ENCODE measurements at places on chromosomes 3 and 15.
A peak's percentile ranks its signal among the peaks of the same experiment; 100 is the strongest.

- no peak for DNase-seq
Observed at GRCh38 chr3:126342991-126343648, 14.1 kb downstream of the KLF15 start.

- DNase-seq = no peak
Observed at GRCh38 chr3:195154793-195155535, 116.0 kb downstream of the XXYLT1 start.

DNA sequence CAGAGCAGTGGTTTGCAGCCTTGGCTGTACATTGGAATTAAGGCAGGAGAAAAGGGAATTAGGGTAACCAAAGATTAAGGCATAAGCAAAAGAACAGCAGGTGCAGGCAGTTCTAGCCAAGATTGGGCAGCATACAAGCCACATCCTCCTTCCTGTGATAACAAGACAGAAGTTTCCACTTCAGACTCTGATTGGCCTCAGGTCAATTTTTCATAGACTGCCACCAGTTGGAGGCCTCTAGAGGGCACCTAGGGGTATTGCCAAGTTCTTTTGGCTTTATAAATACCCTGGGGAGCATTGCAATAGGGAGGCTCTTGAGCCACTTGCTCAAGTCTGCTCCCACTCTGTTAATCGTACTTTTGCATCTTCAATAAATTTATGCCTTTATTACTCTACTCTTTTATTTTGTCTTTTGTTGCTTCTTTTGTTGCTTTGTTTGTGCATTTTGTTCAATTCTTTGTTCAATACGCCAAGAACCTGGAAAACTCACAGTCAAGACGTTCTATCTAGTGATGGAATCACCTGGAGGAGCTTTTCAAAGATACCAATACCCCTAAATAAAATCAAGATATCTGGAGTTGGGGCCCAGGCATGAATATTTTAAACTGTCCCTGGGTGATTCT is 32.2 kb upstream of the FMN1 start:
- DNase-seq = peak; percentile 86

- DNase-seq = no peak
Observed at GRCh38 chr15:63258658-63259057, 18.7 kb upstream of the APH1B start.

- DNase-seq = no peak
Observed at GRCh38 chr15:96409215-96410138, 79.0 kb downstream of the NR2F2 start.

- no peak for DNase-seq
Observed at GRCh38 chr3:124276133-124276532, 284.2 kb upstream of the ROPN1 start.

DNA sequence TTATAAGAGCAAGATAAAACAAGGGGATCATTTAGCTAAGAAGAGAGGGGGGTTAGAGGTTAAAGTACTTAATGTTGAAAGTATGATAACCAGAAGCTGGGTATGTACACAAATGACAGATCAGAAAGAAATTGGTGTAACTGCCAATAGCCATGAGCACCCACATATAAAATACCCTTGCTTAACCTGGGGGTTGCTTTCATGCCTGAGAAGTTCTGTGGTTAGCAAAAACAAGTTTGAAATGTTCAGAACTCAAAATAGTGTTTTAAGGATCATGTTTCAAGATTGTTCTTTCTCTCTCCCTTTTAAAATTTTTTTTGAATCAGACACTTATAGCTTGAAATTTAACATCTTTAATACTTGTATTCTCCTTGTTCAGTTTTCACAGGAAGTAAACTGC is 321.4 kb upstream of the GBE1 start:
- DNase-seq = no peak

- no peak for DNase-seq
Observed at GRCh38 chr15:58178668-58179067, 40.5 kb downstream of the AQP9 start.

DNA sequence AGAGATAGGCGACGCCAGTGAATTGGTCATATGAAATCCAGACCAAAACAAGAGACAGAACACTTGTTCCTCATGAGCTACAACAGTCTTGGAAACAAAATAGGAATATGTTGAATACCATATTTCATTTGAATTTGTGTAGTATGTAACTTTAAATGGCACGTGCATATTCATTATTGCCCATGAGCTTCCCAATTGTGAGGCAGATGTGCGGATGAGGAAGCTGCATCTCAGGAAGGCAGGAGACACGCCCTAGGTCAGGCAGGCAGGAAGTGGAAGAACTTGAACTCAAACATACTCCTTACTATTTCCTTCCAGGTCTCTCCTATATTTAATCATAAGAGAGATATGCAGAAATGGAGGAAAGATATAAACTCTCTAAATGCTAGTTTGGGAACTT is 106.8 kb upstream of the SLC2A2 start:
- no peak for DNase-seq

DNA sequence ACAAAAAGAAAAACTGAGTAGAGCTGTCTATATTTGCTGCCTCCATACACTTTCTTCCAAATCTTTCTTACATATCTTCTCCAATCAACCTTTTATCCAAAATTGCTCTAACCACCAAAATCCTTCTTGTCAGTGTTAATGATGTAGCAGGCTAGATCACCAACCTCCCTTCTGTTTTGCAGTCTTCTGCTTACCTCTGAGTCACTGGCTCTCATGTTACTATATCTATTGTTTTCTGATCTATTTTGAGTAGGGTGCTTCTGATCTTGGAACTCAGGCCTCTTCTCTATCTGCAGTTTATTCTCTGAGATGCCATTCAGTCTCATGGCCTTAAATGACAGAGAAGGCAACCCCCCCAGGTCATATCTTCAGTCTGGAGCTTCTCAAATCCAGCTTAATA is 26.3 kb upstream of the AADAC start:
- DNase-seq = no peak

GRCh38 chr3:127711021-127711695 is 38.4 kb downstream of the ABTB1 start:
- no peak for DNase-seq

DNA sequence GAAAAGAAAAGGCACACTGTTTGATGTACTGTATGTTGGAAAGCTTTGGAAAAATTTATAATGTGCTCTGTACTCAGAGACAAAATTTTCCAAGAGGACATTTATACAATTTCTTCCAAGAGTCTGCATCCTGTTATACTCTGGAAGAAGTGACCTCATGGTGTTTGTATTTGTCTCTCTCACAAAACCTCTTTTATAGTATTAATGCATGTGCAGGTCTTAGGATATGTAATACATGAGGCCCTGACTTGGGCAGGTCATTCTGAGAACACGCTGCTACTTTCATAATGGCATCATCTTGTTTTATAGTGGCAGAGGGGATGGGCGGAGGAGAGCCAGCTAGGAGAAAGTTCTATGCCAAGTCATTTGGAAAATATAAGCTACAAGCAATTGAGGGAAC is 72.0 kb upstream of the P3H2 start:
- DNase-seq = peak; percentile 14

DNA sequence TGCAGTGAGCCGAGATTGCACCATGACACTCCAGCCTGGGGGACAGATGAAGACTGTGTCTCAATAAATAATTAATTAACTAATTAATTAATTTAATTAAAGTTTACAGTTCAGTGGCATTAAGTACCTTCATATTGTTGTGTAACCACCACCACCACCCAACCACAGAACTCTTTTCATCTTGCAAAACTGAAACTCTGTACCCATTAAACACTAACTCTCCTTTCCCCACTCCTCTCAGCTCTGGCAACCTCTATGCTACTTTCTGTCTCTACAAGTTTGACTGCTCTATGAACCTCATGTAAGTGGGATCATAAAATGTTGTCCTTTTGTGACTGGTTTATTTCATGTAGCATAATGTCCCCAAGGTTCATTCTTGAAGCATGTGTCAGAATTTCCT is 259.3 kb upstream of the MDFIC2 start:
- no peak for DNase-seq

DNA sequence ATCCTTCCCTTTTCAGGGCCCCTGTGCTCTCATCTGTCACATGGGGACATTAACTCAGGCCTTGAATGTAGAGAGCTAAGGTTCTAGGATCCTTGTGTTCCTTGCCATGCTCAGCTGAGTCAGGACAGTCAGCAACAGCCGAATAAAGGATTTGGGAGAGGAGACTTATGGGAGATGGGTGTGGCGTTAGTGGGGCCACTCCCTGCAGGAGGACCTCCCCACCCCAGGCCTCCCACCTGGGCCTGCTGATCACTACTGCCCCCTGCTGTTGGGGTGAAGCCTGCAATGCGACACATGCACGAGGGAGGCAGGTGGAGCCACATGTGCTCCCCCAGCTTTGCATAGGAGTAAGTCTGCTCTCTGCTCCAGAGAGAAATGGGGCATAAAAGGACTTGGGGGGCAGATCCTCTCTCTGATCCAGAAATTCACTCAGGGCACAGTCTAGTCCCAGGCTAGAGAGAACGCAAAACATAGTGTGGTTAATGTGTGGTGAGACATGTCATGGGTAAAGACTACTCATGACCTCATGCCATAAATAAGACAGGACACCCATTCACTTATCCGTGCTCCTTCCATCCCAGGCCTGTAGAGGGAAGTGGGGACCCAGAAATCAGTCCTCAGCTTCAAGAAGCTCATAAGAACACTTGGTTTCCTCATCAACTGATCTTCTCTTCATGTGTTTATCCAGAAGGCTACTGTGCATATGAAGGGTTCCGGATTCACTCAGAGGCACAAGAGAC is 19.4 kb downstream of the RBP1 start:
- peak; percentile 48 for DNase-seq

DNA sequence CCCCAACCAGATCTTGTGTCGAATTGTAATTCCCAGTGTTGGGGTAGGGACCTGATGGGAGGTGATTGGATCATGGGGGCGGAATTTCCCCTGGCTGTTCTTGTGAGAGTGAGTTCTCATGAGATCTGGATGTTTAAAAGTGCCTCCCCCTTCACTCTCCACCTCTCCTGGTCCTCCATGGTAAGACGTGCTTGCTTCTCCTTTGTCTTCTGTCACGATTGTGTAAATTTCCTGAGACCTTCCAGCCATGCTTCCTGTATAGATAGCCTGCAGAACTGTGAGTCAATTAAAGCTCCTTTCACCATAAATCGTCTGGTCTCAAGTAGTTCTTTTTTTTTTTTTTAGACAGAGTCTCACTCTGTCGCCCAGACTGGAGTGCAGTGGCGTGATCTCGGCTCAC is 42.3 kb downstream of the NR1D2 start:
- no peak for DNase-seq

DNA sequence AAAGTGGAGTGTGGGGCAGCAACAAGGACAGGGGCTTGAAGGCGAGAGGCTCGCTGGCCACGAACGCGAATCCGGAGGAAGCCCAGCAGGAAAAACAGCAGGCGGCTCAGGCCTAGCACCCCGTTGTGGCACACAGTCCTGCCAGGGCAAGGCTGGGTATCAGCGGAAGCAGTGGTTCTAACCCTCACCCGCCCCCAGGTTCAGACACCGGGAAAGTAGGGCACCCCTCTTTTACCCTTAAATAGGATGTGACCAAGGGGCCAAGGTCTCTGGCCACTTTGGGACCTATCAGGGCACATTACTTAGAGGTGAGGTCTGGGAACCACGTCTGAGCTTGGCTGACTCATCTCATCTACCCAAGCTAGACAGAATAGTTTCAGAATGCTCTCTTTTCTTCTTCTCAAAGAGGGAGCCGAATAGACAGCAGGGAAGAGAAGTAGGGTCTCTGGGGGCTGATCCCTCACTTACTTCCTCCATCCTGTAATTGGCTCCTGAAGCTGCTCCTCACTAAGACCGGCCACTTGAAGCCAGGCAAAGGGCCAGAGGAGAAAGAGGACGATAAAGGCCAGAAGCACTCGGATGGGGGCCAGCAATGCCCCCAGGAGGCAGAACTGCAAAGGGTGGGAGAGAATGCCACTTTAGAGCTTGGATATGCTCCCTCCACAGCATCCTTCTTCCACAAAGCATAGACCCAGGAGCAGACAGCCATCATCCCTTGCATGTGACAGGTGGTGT is 1.7 kb downstream of the LPCAT4 start:
- DNase-seq = peak; percentile 51

DNA sequence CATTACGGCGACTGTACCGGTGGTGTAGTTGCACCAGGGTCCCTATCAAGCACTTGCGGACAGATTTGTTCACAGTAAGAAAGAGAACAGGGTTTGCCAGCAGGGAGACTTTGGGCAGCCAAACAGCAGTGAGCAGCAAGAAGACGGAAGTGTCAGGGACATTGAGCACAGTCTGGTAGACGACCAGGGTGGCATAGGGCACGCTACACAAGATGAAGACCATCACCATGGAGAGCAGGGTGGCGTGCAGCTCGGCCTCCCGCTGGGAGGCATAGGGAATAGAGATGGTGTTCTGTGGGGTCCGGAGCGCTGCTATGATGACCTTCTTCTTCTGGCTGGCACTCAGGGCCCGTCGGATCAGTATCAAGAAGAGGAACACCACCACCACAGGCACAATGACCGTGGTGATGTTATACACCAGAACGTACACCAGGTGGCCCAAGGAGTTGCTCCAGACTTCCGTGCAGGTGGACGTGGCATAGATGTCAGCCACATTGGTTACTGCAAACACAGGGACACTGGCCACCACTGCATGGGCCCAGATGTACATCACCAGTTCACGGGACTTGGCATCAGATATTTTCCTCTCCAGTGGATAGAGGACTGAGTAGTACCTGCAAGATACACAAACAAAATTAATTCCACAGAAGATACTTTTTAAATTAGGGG is 19.1 kb upstream of the FSIP1 start:
- peak; percentile 28 for DNase-seq

DNA sequence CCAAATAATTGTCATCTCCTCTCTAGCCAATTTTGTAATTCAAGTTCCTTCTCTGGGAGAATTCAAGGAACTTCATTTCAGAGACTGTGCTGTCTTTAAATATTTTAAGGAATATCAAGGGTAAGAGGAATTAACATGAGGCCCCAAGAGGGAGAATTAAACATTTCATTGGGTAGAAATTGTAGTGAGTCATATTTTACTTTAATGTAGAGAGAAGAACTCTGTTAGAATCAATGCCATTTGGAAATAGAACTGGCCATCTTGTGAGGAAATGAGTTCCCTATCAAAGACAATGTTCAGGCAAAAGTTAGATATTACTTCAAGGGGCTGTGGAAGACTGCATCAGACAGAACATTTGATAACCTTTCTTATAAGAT is 43.5 kb upstream of the TP63 start:
- DNase-seq = no peak

GRCh38 chr15:70165716-70166284 is 68.1 kb upstream of the TLE3 start:
- DNase-seq = no peak

DNA sequence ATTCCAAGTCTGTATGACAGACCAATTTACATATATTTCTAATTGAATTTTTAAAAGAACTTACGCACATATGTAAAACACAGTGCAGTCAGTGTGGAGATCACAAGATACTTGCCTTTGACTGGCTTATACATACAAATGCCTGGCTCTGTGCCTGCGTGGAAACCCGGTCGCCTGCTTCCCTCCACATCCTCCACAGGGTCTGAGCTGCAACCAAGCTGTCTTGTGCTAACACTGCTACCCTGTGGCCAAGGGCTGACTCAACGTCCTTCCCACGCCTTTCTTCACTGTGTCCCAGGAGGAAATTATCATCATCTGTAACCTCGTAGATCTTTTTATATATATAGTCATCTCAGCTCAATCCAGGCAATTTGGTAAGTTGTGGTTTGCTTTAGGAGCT is 117.0 kb downstream of the WNT7A start:
- no peak for DNase-seq

- no peak for DNase-seq
Observed at GRCh38 chr3:2655229-2655701, 454.9 kb downstream of the IL5RA start.
